ENCODE measurements at places on chromosomes 1 and 21.

GRCh38 chr1:147292631-147293251 is 50.3 kb downstream of the CHD1L start:
- no peak for DNase-seq

DNA sequence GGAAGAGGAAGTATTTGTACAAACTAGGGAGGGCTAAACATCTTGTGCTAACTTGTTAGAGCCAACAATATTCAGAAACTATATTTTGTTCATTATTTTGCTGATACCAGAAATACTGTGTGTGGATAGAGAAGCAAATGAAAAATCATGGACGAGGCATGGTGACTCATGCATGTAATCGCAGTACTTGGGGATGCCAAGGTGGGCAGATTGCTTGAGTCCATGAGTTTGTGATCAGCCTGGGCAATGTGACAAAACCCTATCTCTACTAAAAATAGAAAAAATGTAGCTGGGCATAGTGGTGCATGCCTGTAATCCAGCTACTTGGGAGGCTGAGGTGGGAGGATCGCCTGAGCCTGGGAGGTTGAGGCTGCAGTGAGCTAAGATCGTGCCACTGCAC is 13.4 kb downstream of the LRRC41 start:
- DNase-seq = no peak

DNA sequence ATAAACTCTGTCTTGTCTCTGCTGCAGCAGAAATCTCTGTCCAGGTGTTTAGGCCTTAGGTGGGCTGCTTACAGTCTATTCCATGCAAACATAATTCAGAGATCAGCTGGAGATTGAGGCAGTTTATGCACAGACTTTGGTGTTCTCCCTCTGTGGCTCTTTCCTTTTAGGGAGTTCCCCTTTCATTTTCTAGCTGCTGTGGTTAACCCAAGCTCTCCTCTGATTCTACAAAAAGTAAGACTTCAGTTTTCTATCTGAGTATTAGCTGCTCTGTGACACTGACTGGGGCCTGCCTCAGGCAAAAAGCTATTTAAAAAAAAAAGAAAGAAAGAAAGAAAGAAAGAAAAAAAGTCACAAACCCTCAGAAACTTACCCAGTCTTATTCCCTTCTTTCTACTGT is 211.1 kb downstream of the CAMTA1 start:
- no peak for DNase-seq

DNA sequence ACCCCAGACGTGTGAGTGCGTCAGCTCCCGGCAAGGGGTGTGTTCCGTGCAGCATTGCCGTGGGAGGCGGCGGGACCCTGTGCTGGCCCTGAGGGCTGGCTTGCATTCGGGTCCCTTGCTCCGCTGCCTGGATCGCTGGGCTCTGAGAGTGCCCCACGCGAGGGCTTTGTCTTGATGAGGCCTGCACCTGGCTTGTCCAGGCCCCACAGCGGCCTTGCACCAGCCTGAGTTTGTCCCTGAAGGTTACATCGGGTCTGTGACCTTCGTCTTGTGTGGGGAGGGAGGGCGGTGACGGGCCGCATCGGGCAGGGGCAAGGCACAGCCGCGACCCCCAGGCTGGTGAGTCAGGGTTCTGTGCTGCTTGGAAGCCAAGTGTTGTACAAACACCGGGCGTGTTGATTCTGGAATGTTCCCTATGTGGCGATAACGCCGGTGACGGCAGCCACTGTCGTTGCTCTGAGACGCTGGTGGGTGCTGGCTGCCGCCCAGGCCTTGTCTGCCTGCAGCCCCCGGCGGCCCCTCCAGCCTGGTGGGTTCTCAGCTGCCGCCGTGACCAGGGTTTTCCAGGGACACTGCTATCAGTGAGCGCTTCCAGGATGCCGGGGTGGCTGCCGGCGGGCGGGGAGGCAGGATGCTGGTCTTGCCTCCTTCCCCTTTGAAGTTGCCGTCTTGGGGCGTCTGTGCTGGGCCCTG is 42.9 kb downstream of the SLX9 start:
- DNase-seq = no peak

DNA sequence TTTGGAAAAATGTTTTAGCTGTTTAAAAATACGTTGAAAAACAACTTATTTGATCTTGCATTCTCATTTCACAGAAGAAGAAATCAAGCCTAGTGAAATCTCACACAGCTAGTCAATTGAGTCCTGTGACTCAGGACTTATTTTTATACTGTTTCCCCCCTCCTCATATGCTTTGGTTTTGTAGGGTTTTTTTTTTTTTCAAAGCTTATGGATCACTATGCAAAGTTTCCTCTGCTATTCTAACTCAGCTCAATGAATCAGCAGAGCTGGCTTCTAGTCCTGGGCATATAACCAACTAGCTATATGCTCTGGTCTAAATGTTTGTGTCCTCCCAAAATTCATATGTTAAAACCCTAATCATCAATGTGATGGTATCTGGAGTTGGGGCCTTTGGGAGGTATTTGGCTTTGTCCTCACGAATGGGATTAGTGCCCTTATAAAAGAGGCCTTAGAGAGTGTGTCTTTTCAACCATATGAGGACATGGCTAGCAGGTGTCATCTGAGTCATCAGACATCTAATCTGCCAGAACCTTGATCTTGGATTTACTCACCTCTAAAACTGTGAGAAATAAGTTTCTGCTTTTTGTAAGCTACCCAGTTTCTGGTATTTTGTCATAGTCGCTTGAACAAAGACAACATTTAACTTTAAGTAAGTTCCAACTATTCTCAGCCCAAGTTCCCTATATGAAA is 317.2 kb upstream of the C1orf87 start:
- peak; percentile 15 for DNase-seq

DNA sequence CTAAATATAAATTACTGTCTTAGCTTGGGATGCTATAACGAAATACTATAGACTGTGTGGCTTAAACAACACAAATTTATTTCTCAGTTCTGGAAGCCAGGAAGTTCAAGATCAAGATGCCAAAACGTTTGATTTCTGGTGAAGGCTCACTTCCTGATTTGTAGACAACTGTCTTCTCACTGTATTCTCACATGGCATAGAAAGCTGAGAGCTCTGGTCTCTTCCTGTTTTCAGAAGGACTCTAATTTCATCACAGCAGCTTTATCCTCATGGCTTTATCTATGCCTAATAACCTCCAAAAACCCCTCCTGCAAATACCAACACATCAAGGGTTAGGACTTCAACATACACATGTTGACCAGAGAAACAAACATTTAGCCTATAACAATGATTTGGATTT is 1795.5 kb downstream of the MRPL39 start:
- no peak for DNase-seq

DNA sequence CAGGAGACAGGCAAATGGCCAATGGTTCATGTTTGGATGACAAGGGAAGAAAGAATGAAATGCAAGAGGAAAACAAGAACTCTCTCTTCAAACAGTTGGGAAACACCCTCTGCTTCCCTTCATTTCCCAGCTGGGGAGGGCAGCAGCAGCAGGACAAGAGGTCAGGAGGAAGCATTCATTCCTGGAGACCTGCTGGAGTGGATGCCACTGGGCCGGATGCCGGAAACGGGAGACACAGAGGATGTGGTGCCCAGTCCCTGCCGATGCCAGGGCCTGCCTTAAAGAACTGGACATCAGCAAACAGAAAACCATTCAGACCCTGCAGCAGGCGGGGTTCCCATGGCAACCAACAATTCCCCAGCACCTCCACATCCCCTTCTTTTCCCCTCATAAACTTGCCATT is 102.3 kb upstream of the ZNF648 start:
- no peak for DNase-seq

DNA sequence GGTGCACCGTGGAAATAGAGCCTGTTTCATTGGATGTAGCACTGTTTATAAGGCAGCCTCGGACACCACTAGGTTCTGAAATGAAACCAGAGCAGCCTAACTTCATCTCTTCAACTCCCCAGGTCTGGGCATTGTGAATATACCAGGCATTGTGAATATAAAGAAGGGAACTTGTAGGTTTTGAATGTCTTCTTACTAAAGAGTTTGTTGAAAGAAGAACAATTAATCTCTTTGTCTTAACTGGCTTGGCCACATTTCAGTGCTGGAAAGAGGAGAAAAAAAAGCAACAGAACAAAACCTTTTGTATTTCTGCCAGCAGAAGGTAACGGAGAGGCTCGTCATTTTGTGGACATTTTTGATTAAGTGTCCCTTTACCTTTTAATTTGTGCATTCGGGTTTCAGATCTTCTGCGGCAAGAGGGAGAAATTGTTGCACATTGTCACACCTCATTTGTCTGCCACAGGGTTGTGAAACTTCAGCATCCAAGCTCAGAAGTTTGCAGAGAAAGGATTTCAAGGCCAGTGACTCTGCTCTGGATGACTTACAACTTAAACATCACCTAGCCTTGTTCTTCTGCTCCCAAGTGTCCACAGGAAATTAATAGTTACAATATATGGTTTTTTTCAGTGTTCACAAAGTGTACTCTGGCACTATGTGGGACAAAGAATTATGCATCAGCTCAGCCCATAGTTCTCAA is 158.3 kb downstream of the KAZN start:
- DNase-seq = no peak

DNA sequence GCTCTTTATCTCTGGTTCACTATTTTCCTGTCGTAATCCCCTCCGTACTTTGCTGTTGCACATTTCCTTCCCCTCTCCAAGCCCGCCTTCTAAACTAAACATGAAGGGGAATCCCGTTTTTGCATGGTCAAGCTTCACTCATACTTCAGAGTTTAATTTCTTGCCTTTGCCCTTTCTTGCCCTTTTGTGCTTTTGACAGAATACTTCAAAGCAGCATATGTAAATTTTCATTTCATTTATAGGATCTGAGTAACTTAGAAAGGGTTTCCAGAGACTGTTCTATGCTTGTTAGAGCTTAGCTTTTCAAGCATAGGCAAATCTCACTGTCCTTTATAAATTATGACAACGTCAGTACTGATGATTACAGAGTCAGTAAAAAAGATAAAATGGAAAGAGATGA is 27.7 kb downstream of the SPATA45 start:
- no peak for DNase-seq

GRCh38 chr1:44947063-44947773 is 39.2 kb downstream of the EIF2B3 start:
- DNase-seq = peak; percentile 73

DNA sequence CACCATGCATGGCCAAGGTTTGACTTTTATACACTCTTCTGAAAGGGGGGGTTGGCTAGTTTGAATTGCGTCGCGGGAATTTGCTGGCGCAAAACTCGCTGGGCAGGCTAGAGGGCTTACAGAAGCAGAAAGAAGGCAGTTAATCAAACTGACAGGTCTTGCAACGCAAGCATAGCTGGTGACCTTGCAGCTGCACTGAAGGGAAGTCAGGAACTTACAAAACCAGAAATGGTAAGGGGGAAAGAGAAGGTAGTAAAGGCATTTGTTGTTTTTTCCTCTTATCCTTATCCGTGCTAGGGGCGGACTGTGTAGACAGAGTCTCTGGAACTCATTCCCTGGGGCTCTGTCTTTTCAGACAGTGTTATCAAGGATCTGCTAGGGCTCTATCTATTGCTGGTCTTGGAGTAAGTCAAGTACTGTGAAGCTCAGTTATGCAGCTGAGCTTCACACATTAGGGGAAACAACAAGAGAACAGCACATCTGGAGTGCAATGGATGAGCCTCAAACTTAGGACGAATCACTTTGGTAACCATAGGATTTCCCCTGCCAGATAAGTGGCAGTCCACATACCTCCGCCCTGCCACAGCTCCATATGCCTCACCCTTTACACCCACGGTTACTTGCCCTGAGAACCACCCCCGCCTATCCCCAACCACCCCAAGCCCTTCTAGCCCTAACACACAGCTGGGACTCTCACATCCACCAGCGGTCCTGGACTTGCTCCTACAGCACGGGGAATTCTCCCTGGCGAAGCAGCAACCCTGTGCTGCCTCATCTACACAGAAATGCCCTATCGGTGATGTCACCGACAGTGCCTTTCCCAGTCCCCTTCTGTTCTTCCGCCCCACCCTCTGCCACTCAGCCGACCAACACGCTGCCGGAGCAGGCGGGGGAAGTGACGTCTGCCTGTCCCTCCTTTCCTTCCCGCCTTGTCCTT is 251.4 kb downstream of the FAM72C start:
- DNase-seq = peak; percentile 11

DNA sequence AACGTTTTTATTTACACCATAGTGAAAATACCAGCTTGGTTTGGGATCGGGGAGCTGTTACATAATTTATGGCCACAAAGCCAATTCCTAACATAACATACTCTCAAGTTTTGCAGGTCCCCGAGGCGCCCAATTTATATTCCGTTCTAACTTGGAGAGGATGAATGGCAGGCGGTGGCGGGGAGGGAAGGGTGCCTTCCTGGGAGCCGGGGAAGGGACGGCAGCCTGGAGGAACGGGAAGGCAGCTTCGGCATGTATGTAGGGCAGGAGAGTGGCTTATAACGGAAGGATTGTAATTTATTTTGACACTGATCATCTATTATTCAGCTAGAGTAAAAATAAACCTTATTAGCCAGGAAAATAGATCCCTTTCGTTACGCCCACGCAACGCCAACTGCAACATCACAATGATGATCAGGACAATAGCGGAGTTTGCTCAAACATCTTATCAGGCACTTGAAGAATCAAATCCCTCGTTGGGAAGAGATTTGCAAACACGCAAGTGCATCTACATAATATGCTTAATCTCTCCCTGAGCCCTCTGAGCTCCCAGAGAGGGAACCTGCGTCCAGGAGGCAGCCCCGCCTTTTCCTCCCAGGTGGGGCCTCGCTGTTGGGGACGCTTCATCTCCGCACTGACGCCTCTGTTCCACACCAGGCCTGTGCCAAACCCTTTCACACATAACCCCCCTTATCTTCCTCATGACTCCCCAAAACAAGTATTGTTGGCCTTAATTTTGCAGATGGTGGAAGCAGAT is 93.7 kb upstream of the C1orf174 start:
- DNase-seq = peak; percentile 91

DNA sequence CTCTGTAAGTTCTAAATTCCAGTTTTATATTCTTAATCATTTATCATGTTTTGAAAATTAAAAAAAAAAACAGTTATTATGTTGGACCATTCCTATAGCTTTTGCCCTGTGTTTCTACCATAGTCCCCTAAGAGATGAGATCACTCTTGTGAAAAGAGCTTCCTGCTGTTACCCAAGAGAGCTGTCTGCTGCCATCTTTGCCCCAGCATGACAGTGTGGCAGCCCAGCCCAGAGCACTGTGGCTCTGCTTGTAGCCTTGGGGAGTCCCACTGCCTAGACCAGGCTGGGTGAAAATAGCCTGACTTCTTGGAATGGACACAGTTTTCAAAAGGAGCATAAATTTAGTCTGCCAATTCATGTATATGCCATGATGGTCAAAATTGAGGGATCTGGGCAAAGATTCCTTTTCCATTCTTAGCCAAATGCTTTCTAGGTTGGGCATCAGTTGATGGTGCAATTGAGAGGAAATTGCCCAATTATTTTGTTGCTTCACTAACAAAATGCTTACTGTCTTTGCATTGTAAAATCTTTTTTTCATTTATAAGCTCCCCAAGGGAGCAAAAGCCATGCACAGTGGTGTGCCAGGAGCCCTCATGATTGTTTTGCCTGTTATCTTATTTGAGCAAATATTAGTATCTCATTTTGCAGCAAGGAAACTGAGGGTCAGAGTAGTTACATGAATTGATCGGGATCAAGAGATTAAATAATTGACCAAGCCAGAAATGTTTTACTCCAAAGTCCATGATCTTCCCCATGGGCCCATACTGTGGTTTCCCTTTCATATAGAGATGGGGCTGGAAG is 72.8 kb downstream of the ETS2 start:
- no peak for DNase-seq

GRCh38 chr1:91523482-91523881 is 22.8 kb downstream of the CDC7 start:
- peak; percentile 18 for DNase-seq

Measured in NCI-H82 (cell line).